Neural progenitor cell (in vitro differentiated cells): ENCODE measurements at places on chromosomes 16 and 17. TPM values are rescaled to one million over a fixed set of nuclear protein-coding genes. Genes with fewer than 3 reads are reported as not detected.

Gene PSME3
- 106 and 108 TPM in 2 replicates for total RNA-seq

Gene OTOP3
- total RNA-seq: not detected in 2 replicates

Gene ZP2
- total RNA-seq: not detected in 2 replicates

Gene RHBDF1
- total RNA-seq: 11.0 and 24.4 TPM in 2 replicates

Gene ARL16
- total RNA-seq: 31.2 and 40.3 TPM in 2 replicates

Gene GAS7
- 2.9 and 3.9 TPM in 2 replicates for total RNA-seq

Gene VMO1
- 0.31 TPM in 1 of 2 replicates, not detected in the other for total RNA-seq

Gene GRAPL
- not detected in 2 replicates for total RNA-seq
